A549 treated with ZK216348 at 1 μM for 4 hours (cell line): ENCODE measurements at places on chromosomes 1 and 21. TPM values are rescaled to one million over a fixed set of nuclear protein-coding genes. Genes with fewer than 3 reads are reported as not detected.

LRRC71 gene
- total RNA-seq = 0.12 to 0.24 TPM (median 0.15 TPM) in 5 replicates

TACSTD2 gene
- total RNA-seq = 0.10 TPM in 1 of 5 replicates, not detected in the others

IVL gene
- total RNA-seq = 0.15 TPM in 1 of 5 replicates, not detected in the others

SPRR2B gene
- total RNA-seq = not detected in 5 replicates

MEX3A gene
- 0.83 to 3.8 TPM (median 2.2 TPM) in 5 replicates for total RNA-seq

RPTN gene
- 0.07 TPM in 1 of 5 replicates, not detected in the others for total RNA-seq

SERTAD4 gene
- total RNA-seq = 0.59 to 2.1 TPM (median 0.84 TPM) in 5 replicates

MAP3K21 gene
- total RNA-seq = 6.1 to 11.8 TPM (median 9.9 TPM) in 5 replicates

ADCY10 gene
- 0.02 to 0.40 TPM (median 0.25 TPM) in 4 of 5 replicates, not detected in the other for total RNA-seq

PLA2G2C gene
- total RNA-seq = not detected in 5 replicates

C1orf146 gene
- not detected in 5 replicates for total RNA-seq

SPTA1 gene
- total RNA-seq = not detected in 5 replicates

NBPF20 gene
- total RNA-seq = 3.0 to 4.4 TPM (median 3.2 TPM) in 5 replicates
